ENCODE measurements at places on chromosomes 1 and 21.

GRCh38 chr1:202692959-202693555 is 17.2 kb downstream of the SYT2 start:
- H3K4me1 ChIP-seq, result peaks cover 8% of the 10 kb centered on the region
- H3K27me3 ChIP-seq, result peaks cover 75% of the 10 kb centered on the region
- H3K36me3 ChIP-seq, result no peaks in the 10 kb centered on the region
- H3K27ac ChIP-seq, result no peak overlapping the region

DNA sequence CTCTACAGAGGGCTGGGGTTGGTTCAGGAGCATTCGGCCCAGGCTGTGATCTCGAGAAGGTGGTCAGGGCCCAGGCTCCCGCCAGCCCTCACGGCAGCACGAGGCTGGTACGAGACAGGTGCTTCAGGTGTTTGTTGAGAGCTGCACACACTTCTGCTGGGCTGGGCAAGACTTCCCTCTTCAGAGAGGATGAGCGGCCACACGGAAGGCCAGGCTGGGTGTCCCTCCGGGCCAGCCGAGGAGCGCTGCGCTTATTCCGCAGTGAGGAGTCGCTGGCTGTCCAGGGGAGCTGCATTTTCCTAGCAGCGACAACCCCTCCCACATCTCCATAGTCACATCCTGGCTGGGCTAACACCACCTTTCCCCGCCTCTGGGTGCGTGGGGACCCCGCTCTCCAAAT is 50.5 kb downstream of the PDE9A start:
- H3K27ac ChIP-seq, result no peak overlapping the region
- no peaks in the 10 kb centered on the region for H3K27me3 ChIP-seq
- H3K36me3 ChIP-seq, result peaks cover 35% of the 10 kb centered on the region
- H3K4me3 ChIP-seq, result no peak overlapping the region
- peaks cover 42% of the 10 kb centered on the region for H3K4me1 ChIP-seq

- no peak overlapping the region for H3K27ac ChIP-seq
- no peaks in the 10 kb centered on the region for H3K4me1 ChIP-seq
- H3K36me3 ChIP-seq, result peaks cover 10% of the 10 kb centered on the region
- H3K4me3 ChIP-seq, result no peak overlapping the region
Measured at GRCh38 chr1:11845641-11846335, 1.8 kb downstream of the NPPA start.

DNA sequence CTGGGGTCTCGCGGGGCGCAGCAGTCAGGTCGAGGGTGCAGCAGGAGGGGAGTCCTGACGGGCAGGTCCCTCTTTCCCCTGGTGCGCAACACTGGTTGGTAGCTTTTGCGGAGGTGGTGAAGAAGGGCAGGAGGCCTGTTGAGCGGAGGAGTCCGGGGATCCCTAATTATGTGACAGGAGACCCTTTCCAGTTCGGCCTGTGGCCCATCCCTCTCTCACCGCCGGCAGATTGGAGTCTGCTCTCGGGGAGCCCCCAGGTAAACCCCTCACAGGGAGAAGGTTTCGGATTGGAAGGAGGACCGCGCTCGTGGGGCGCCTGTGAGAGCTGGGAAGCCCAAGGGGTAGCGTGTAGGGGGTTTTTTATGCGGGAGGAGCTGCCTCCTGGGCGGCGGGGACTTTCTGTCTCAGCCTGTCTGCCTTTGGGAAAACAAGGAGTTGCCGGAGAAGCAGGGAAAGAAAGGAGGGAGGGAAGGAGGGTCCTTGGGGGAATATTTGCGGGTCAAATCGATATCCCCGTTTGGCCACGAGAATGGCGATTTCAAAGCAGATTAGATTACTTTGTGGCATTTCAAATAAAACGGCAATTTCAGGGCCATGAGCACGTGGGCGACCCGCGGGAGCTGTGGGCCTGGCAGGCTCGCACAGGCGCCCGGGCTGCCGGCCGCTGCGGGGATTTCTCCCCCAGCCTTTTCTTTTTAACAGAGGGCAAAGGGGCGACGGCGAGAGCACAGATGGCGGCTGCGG is 9.5 kb downstream of the SIM2 start:
- H3K27me3 ChIP-seq, result peaks cover 99% of the 10 kb centered on the region
- DNase-seq, result no peak
- peaks cover 9% of the 10 kb centered on the region for H3K4me1 ChIP-seq
- no peaks in the 10 kb centered on the region for H3K36me3 ChIP-seq
- no peak overlapping the region for H3K27ac ChIP-seq
- no peak overlapping the region for H3K4me3 ChIP-seq

GRCh38 chr1:8815582-8816151 is 1.8 kb downstream of the RERE start:
- no peaks in the 10 kb centered on the region for H3K36me3 ChIP-seq
- peak overlapping the region; percentile 95 for H3K27ac ChIP-seq
- no peaks in the 10 kb centered on the region for H3K27me3 ChIP-seq
- peak; percentile 43 for DNase-seq
- peak overlapping the region; percentile 95 for H3K4me3 ChIP-seq

- no peak for DNase-seq
- H3K27me3 ChIP-seq, result no peaks in the 10 kb centered on the region
- H3K27ac ChIP-seq, result no peak overlapping the region
Measured at GRCh38 chr1:117970252-117970651, 40.7 kb downstream of the WDR3 start.

DNA sequence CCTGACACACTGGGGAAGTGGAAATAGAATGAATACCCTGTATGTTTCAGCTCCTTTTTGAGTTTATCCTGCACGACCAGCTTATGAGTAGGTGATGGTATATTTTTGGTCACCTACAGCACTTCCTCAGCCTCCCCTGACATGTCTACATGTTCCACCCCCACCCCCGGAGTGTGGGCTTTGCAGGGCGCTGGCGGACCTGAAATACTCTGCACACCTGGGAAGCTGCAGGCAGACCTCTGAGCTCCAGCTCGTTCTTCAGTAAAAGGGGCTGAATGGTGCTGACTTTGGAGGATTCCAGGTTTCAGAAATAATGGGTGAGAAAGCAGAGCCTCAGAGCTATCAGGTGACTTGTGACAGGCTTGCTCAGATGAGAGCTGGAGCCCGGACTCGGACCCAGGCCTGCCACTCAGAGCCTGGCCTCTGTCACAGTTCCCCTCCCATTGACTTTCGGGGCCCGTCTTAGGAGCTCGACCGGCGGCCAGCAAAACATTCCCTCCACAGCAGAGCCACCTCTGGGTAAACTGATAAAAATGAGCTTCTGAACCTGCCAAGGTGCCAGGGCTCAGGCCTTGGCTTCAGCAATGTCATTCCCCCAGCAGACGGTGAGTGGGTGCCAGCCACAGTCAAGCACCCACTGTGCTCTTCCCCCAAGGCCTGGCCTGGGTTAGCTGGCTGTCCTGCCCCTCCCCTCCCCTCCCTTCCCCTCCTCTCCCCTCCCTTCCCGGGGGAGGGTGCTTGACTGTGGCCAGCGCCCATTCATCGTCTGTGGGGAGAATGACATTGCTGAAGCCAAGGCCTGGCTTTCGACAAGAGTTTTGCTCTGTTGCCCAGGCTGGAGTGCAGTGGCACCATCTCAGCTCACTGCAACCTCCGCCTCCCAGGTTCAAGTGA is 30.1 kb downstream of the DOP1B start:
- DNase-seq, result no peak
- no peaks in the 10 kb centered on the region for H3K36me3 ChIP-seq
- no peak overlapping the region for H3K4me3 ChIP-seq
- no peaks in the 10 kb centered on the region for H3K27me3 ChIP-seq
- no peak overlapping the region for H3K27ac ChIP-seq
- H3K4me1 ChIP-seq, result peaks cover 5% of the 10 kb centered on the region

GRCh38 chr1:4023678-4024077 is 123.6 kb upstream of the C1orf174 start:
- H3K36me3 ChIP-seq, result no peaks in the 10 kb centered on the region
- H3K4me1 ChIP-seq, result no peaks in the 10 kb centered on the region
- no peak overlapping the region for H3K27ac ChIP-seq
- peaks cover 36% of the 10 kb centered on the region for H3K27me3 ChIP-seq
- DNase-seq, result no peak

GRCh38 chr1:228364706-228365213 is 41.9 kb downstream of the TRIM11 start:
- no peak overlapping the region for H3K27ac ChIP-seq
- H3K27me3 ChIP-seq, result no peaks in the 10 kb centered on the region
- H3K4me1 ChIP-seq, result no peaks in the 10 kb centered on the region
- H3K4me3 ChIP-seq, result no peak overlapping the region
- H3K36me3 ChIP-seq, result no peaks in the 10 kb centered on the region
- DNase-seq, result no peak

GRCh38 chr1:2805801-2806430 is 4.4 kb upstream of the TTC34 start:
- H3K36me3 ChIP-seq, result no peaks in the 10 kb centered on the region
- H3K4me1 ChIP-seq, result no peaks in the 10 kb centered on the region
- no peak for DNase-seq
- no peaks in the 10 kb centered on the region for H3K27me3 ChIP-seq
- no peak overlapping the region for H3K4me3 ChIP-seq

DNA sequence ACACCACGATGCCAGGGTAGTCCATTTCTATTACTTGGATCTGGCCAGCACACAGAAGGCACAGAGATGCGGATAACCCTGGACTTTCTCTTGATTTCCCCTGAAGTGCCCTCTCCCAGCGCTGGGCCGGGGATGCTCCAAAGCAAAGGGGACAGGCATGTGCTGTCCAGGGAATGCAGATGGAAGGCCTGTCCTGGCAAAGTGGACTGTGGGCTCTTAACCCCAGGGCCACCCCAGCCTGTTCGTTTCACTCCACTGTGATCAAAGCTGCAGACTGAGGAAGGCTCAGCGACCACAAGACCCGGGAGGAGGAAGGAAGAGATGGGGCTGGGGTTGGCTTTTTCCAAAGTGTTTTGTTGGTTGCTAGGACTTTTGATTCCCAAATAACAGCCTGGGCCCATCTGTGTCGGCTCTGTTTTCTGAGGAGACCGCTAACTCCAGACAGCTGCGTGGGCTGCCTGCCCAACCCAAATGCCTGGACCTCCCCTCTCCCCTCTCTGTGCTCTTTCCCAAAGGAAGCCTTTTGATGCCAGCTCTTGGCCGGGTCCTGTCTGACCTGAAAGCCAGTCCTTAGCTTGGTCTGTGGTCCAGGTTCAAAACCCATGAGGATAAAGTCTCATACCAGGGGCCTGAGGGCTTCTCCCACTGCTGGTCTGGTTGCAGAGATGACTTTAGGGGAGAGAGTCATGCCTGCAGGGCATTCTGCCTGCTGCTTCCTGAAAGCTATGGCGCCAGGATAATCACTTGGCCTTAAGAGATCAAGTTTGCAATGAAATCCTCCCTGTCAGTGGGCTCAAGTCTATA is 119.6 kb upstream of the CD34 start:
- peaks cover 11% of the 10 kb centered on the region for H3K36me3 ChIP-seq
- peaks cover 5% of the 10 kb centered on the region for H3K27me3 ChIP-seq

DNA sequence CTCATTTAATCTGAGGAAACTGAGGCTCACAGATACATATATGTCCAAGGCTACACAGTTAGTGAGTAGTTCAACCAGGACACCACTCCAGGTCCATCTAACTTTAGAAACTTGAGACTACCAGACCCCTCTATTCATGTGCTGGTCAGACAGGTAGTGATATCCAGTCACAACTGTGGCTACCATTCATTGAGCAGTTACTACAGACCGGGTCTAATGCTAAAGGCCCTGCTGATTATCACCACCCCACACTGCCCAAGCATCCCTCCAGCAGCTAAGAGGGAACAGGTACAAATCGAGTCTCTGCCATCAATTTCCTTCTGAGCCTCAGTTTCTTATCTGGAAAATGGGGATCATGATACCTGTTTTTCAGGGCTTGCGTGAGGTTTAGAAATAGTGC is 5.3 kb downstream of the HPCA start:
- H3K4me1 ChIP-seq, result peaks cover 11% of the 10 kb centered on the region
- H3K27ac ChIP-seq, result no peak overlapping the region
- no peaks in the 10 kb centered on the region for H3K36me3 ChIP-seq
- no peak for DNase-seq
- peaks cover 72% of the 10 kb centered on the region for H3K27me3 ChIP-seq
- peak overlapping the region; percentile 74 for H3K4me3 ChIP-seq

- peaks cover 80% of the 10 kb centered on the region for H3K4me1 ChIP-seq
- peak; percentile 36 for DNase-seq
- H3K27ac ChIP-seq, result peak overlapping the region; percentile 81
- no peaks in the 10 kb centered on the region for H3K27me3 ChIP-seq
- peak overlapping the region; percentile 100 for H3K4me3 ChIP-seq
Measured at GRCh38 chr1:156076609-156077429, 5.4 kb downstream of the MEX3A start.

DNA sequence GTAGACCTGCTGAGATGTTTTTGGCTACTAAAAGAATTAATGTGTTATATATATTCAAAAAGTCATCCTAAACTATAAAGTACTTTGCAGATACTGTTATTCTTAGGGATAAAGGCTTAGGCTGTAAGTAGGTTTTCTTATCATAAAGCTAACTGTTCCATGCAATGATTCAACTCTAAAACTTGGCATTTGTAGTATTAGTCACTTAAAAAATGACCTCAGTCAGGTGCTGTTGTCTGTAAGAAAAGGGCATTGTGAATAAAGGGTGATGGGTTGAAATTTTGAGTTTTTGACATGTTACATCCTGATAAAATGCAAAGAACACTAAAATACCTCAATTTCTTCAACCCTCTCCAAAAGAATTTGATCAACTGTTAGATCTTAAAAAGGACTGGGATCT is 32.9 kb downstream of the ADCY10 start:
- no peaks in the 10 kb centered on the region for H3K27me3 ChIP-seq
- no peaks in the 10 kb centered on the region for H3K36me3 ChIP-seq
- no peak overlapping the region for H3K27ac ChIP-seq
- no peak for DNase-seq
- H3K4me1 ChIP-seq, result no peaks in the 10 kb centered on the region

- no peak for DNase-seq
- no peak overlapping the region for H3K27ac ChIP-seq
- H3K4me1 ChIP-seq, result peaks cover 13% of the 10 kb centered on the region
- no peaks in the 10 kb centered on the region for H3K27me3 ChIP-seq
Measured at GRCh38 chr1:30533141-30533540, 190.2 kb downstream of the MATN1 start.

DNA sequence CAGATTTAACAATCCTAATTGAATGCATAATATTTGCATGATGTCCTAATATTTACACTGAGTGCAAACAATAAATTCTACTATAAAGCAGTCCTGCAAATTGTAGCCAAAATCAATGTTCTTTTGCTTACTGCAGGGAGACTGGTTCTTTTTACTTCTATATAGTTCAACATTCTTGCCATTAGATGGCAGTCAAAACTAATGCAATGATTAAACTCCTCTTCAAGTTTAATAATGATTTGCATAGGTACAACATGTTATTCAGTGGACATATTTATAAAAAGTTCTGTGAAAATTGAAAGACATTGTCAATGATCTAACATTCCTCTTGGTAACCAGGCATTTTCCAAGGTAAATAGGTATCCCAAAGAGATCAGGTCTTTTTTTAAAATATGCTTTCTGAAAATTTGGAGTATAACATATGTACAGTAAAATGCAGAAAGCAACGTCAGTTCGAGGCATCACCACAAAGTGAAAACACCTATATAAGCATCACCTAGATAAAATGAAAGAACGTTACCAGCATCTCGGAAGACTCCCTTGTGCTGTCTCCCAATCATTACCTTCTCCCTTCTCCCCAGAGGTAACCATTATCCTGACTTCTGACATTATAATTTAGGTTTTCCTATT is 9.8 kb upstream of the FNBP1L start:
- H3K27me3 ChIP-seq, result no peaks in the 10 kb centered on the region
- H3K27ac ChIP-seq, result no peak overlapping the region
- DNase-seq, result no peak
- H3K36me3 ChIP-seq, result no peaks in the 10 kb centered on the region
- no peaks in the 10 kb centered on the region for H3K4me1 ChIP-seq

GRCh38 chr1:39852214-39852791 is 31.0 kb downstream of the TRIT1 start:
- no peak overlapping the region for H3K4me3 ChIP-seq
- no peak overlapping the region for H3K27ac ChIP-seq
- peaks cover 2% of the 10 kb centered on the region for H3K4me1 ChIP-seq
- peaks cover 16% of the 10 kb centered on the region for H3K36me3 ChIP-seq
- no peak for DNase-seq

GRCh38 chr1:178155481-178156255 is 61.8 kb downstream of the RASAL2 start:
- H3K4me3 ChIP-seq, result no peak overlapping the region
- peaks cover 6% of the 10 kb centered on the region for H3K4me1 ChIP-seq
- no peaks in the 10 kb centered on the region for H3K36me3 ChIP-seq
- no peak overlapping the region for H3K27ac ChIP-seq
- no peaks in the 10 kb centered on the region for H3K27me3 ChIP-seq
